Lower leg skin (tissue), 4 donors: ENCODE measurements at places on chromosomes 5 and 9.

DNA sequence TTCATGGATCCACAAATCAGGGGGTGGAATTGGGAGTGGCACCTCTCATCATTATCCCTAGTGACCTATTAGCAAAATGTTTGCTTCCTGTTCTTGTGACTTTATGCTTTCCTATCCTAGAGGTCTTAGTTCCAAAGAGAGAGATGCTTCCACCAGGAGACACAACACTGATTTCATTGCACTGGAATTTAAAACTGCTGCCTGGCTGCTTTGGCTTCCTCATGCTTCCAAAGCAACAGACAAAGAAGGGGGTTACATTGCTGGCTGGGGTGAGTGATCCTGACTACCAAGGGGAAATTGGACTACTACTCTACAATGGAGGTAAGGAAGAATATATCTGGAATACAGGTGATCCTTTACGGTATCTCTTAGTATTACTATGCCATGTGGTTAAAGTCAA, 69.2 kb upstream of the SH3GL2 start:
- no peak for DNase-seq

DNA sequence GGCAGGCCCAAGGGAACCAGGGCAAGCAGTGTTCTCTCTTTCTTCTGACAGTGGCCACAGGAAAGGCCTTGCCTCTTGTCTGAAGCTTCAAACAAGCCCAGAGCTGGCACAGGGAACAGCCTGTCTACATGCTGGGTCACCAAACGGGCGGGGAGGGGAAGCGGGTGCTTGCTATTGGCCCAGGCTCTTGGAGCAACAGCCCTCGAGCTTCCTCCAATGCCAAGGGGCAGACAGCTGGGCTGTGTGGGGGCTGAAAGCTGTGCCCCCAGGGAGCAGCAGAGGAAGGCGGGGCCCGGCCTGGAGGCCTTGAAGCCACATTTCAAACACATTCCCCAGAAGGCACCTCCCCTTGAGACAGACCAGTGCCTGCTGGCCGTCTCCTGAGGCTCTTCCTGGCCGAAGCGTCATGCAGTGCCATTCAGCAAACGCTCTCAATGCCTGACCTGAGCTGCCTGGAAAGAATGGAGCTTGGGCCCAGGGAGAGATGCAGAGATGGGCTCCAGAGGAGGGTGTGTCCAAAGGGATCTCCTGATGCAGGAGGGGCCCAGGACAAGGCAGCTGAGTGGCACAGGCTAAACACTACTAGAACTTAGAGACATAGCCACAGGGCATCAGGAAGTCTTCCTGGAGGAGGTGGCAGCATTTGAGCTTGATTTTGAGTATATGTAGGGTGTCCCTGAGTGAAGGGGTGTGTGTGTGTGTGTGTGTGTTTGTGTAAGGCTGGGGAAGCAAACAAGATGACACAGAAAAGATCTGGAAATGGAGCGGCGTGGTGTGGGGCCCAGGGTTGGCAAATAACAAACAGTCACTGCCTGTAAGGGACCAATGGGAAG, 2.5 kb downstream of the FIBCD1 start:
- DNase-seq = no peak

DNA sequence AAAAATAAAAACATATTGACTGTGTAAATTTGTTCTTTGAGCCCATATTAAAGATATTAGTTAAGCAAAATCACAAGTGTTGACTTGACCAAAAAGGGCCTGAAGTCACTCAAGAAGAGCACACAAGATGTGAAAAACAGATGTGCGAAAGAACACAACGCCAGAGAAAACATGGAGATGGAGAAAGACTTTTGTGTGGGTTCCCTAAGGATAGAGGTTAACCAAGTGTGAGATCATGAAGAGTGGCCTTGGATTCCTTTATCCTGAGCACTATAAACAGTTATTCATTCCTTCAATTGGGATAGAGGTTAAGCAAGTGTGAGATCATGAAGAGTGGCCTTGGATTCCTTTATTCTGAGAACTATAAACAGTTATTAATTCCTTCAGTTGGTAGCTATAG, 361.8 kb downstream of the CDH18 start:
- DNase-seq = no peak

DNA sequence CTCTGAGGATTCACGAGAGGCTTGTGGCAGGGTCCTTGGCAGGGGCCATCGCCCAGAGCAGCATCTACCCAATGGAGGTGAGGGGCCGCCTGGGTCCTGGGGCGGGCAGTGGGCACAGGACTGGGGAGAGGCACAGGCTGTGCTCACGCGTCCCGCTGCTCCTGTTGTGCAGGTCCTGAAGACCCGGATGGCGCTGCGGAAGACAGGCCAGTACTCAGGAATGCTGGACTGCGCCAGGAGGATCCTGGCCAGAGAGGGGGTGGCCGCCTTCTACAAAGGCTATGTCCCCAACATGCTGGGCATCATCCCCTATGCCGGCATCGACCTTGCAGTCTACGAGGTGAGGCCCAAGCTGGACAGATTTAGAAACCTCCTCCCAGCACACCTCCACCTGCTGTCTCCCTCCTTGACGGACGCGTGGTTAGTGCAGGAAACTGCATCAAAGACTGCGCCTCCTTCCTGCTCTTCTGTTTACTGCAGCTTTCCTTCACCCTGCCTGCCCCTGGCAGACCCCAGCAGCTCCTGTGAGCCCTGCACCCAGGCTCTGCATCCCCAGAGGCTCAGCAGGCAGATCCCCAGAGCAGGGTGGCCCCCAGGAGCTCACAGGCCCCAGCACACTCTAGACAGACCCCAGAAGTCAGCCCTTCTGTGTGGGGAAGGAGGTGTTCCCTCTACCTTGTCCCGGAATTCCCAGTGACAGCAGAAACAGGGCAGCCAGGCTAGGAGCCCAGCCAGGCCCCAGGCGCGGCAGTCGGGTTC, 21.2 kb downstream of the PTGES2 start:
- DNase-seq = no peak

DNA sequence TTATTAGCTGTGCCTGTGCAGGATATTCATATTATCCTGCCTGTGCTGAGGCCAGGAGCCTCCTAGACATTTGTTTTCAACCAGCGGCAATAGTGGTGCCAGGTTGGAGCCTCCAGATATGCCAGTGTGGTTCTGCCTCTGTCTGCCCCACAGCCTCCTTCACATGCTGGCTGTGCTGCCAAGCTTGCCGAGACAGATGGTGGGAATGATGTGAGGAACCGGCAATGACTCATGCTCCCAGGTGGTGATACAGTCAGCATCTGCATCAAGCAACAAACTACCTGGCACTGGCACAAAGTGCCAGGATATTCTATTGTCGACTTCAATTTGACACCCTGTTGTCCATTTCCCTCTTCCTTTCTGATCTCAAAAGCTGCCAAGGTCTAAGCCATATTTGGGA, 285.7 kb downstream of the CHSY3 start:
- no peak for DNase-seq

DNA sequence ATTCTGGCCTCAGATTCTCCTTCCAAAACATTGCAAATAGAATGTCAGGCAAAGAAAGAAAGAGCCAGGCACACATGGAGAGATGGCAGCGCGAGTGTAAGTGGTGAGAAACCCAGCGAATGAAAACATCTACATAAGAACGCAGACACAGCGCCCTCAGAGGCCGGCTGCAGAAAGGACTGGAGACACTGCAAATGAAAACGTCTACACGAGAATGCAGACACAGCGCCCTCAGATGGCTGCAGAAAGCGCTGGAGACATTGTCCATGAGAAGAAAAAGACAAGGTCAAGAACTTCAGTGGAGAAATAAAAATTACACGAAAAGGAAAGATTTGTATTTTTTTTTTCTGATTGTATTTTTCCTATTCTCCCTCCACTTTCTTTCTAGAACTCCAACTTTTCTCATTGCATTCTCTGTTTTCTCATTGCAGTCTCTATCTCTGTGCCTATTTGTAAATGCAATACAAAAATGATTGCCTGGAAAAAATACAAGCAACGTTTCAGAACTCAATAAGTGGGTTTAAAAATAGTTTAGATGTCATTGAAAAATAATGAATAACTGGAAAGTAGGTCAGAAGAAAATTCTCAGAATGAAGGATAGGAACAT, 117.9 kb upstream of the LPCAT1 start:
- DNase-seq = peak; percentile 86

DNA sequence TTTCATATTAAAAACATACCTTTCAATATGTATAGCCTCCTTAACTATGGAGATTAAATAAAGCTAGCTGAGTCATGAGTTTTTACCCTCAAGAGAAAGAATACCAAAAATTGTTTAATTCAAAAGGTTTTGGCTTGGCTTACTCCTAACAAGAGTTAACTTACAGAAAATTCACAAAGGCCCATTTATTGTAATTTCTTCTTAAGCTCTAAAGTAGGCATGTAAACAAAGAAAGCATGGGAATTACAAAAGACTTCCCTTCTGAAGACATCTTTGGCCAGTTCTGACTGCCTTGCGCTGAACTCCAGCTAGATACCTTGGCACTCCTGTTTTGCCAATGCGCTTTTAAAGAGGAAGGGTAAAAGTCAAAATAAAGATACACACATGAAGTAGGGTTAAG, 28.2 kb downstream of the PUM3 start:
- no peak for DNase-seq

GRCh38 chr5:181069767-181070491, 29.9 kb downstream of the BTNL9 start:
- no peak for DNase-seq

DNA sequence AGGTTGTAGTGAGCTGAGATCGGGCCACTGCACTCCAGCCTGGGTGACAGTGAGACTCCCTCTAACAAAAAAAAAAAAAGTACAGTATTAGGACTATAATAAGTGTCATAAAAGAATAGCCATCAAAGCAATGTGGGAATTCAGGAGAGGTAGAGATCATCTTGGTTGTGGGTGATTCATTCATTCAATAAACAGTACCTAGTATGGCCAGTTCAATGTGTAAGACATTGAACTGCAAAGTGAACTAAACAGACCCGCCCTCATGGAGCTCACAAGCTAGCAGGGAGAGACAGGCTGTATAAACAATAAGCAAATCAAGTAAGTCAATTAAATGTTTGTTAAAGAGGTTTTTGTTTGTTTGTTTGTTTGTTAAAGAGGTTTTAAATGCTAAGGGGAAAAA, 146.1 kb upstream of the RANBP3L start:
- DNase-seq = no peak

- DNase-seq = no peak
Measured at GRCh38 chr5:131974016-131974415, 28.6 kb upstream of the MEIKIN start.

- DNase-seq = no peak
Measured at GRCh38 chr5:38789134-38789533, 56.7 kb upstream of the OSMR start.

GRCh38 chr5:40436535-40437237, 243.0 kb upstream of the PTGER4 start:
- no peak for DNase-seq

- peak; percentile 96 for DNase-seq
Measured at GRCh38 chr9:137034709-137035506, 3.0 kb upstream of the FUT7 start.

DNA sequence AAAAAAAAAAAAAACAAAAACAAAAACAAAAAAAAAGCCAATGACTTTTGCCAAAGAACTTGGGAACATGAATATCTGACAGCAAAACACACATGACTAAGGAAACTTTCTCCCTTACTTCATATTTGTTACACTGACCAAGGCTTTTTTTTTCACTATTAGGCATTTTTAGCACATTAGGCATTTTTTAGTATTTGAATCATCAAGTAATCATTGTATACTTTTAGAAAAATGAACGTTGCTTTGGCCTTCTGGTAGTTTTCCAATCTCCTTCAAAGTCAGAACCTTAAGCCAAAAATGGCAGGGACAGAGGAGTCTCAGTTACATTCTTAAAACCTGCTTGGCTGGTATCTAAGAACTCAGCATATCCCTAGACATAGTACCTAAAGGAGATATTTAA, 19.3 kb downstream of the NREP start:
- DNase-seq = no peak

DNA sequence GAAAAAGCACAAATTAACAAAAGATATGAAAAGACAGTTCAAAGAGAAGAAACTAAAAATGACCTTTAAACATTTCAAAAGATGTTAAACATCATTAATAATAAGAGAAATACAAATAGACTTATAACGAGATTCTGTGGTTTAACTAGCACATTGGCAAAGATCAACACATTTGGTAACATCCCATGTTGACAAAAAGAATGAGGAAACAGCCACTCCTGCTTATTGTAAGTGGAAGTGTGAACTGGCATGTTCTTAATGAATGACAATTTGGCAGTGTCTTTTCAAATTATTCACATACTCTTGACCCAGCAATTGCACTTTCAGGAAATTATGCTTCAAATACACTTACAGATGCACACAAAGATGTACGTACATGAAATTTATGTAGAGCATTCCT, 176.3 kb downstream of the TLE1 start:
- no peak for DNase-seq

DNA sequence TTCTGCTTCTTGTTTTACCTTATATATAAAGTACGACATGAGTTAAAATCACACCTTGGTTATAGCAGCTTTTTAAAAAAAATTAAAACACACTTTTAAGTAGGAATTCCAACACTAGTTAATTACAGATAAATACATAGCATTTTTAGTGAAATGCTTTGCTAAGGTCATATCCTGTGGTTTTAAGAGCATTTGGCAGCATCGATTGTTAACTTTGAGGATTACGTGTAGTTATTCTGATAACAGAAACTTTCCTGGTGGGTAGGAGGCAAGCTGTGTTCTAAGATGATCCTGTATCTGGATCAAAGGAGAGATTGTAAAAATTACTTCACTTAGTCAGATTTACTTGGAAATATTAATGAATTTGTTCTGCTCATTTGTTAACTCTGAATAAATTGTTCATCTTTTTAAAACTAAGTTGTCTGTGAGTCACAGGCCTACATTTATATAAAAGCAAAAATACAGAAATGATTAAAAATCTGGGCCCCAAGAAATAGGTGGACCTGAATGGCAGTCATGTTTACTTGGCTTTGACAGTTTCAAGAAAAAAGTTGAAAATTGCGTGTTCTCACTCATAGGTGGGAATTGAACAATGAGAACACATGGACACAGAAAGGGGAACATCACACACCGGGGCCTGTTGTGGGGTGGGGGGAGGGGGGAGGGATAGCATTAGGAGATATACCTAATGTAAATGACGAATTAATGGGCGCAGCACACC, 58.3 kb downstream of the TRIO start:
- no peak for DNase-seq

DNA sequence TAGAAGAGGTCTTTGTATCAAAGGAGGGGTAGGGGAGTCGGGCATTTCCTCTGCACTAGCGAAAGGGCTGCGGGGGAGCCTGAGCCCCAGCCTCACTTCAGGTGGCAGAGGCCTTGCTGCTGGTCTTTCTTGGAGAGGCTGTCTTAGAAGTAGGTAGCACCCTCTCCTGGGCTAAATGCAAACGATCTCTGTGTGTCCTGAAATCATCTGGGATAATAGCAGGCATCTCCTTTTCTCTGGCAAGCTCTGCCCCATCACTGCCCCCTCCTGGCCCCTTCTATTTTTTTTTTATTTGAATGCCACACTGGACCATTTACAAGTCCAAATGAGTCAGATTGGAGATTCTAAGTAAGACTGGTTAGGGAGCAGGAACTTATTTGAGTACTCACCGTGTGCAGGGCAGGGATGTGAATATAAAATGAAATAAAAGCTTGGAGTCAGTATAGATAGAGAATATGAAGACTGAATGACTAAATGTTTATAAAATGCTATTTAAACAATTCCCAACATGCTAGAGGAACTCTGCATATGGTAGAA, 137.1 kb downstream of the FGF1 start:
- DNase-seq = no peak

GRCh38 chr5:82815871-82816270, 261.3 kb downstream of the TMEM167A start:
- DNase-seq = no peak
